ENCODE measurements at places on chromosomes 16 and 17.

GRCh38 chr16:80303691-80304090 lies 237.1 kb upstream of the DYNLRB2 start:
- DNase-seq = no peak

- no peak for DNase-seq
These were observed 48.6 kb upstream of the ZFHX3 start for GRCh38 chr16:73096510-73096909.

GRCh38 chr17:81074875-81075274 lies 39.9 kb downstream of the BAIAP2 start:
- no peak for DNase-seq

DNA sequence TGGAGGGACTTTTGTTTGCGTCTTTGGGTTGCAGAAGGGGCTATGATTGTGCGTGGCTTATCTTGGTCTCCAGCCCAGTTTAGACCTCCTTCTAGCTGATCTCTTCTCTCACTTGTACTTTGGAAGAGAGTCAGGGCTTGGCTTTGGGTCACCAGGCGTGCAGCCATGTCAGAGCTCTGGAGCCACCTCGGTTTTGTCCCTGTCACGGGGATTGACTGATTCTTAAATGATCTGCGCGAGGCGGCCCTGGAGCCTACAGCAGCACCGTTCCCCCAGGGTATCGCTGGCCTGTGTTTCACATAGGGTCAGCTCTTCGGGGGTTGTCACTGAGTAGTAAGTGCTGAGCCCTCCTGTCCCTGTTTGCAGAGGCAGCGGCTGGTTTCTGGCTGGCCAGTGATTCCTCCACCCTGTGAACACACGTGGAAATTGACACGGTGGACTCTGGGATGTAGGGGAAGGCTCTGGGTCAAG lies 209.8 kb upstream of the CHMP6 start:
- no peak for DNase-seq

DNA sequence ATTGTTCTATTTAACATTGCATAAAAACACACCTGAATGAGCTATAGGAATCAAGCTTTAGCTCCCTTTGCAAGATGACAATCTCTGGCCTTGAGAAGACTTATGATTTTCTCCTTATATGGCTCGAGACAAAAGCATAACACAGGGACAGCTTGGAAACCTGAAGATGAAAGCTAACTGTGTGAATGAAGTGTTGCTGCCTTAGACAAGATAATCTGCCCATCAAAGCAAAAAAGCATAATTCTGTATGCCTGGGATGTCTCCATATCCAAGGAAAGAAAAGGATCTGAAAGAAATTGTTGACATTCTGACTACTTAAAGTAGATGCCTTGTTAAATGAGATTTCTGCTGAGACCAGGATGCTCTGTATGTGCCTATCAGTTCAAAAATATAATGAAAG lies 526.7 kb upstream of the TOM1L1 start:
- no peak for DNase-seq

- no peak for DNase-seq
These were observed 15.9 kb downstream of the TANC2 start for GRCh38 chr17:62981933-62982332.
